Hypothalamus (tissue), 51 donors: ENCODE measurements at places on chromosomes 2 and 18.

GRCh38 chr2:130824492-130825061 is 12.1 kb upstream of the ARHGEF4 start:
- no peak for DNase-seq

GRCh38 chr2:141528990-141529389 is 601.8 kb downstream of the LRP1B start:
- DNase-seq = no peak

DNA sequence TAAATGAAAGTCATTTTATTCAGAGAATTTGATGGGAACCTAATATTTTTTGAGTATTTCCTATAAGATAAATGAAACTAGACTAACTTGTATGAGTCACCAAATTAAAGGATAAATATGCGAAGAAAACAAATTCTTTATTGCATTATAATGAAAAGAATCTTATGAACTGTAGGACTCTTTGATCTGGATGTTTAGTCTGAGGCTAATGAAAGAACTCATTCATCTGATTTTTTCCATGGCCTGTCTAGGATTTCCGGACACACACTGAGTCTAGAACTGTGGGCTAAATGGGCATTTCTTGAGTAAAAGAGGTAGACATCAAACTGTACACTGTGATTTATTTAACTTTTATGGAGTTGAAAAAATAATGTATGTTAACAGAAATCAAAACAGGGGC is 43.0 kb downstream of the ZNF519 start:
- DNase-seq = no peak

GRCh38 chr2:134665727-134666506 is 52.9 kb downstream of the TMEM163 start:
- no peak for DNase-seq

DNA sequence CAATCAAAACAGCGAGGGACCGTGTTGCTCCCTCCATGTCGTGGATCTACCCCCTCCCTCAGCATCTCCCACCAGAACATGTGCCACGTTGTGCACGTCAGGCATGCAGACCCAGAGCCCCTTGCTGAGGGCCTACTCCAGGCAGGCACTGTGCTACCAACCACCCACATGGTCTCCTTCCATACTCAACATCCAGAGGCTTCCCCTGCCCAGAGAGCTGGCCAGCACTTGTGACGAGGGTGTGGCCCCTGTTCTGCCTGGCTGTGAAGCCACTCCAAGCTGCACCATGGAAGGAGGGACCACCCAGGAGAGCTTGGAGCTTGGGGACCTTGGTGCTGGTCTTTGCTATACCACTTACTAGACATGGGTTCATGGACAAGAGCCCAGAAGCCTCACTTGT is 40.5 kb downstream of the REEP1 start:
- DNase-seq = no peak

GRCh38 chr2:63692002-63692606 is 103.3 kb downstream of the MDH1 start:
- DNase-seq = no peak

DNA sequence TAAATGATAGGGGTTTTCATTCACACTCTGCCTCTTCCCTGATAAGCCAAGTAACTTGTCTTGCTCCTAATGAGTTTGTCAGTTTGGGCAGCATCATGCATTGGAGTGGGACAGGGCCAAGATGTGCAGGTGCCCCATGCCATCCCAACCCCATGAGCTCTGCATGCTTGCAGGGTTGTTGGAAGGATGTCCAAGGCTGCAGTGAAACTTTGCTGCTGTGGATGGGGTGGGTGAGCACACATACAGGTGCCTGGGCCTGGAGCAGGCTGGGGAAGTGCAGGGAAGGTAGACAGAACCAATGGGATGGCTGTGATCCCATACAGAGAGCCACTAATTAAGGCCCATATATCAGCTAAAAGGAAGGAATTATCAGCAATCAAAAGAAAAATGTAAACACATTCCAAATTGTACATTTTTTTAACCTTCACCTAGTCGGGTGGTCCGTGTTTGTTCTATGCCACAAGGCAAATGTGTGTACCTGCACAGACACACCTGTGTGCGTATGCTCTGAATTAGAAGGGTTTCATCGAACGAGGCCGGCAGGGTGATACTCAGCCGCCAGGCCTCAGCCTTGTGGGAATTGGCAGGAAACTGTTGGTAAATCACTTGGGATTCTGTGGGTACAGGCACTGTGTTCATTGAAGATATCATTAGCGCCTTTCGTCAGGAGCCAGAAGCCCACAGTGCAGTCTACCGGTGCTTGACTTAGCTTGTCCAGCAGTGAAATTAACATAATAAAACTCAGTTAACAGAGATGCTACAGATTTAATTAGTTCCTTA is 342.9 kb downstream of the MYCN start:
- no peak for DNase-seq

- no peak for DNase-seq
Measured at GRCh38 chr2:202944816-202945215, 32.7 kb downstream of the CARF start.

GRCh38 chr2:199433204-199433832 is 24.4 kb downstream of the SATB2 start:
- DNase-seq = no peak

DNA sequence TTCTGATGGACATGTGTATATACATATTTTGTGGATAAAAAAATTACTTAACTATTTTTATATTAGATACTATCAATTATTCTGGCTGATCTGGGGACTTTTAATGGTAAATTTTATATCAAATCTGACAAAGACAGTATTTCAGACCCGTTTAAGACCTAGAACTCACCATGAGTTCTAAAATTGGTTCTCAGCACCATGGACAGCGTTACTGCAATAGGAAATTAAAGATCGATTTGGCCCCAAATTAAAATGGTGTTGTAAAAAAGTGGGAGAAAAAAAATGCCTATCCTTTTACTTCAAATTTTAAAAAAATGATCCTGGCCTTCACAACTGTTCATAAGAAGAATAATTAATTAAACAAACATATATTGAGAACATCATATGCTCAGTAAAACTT is 919 bp upstream of the SCN2A start:
- no peak for DNase-seq

DNA sequence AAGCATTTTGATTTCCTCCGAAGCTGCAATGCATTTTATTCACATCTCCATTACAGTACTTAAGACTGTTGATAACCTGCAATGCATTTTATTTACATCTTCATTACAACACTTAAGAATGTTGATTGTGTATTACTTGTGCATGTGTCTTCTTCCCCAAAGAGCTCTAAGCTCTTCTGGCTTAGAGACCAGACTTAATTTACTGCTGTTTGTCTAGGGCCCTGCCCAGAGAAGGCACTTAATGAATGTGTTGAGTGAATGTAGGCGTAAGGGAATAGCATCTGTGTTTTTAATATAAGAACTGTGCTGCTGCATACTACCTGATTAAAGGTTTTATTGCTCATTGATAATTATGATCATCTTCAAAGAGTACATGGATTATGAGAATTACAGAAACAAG is 295.6 kb downstream of the ZNF385B start:
- DNase-seq = no peak

GRCh38 chr18:32096946-32097345 is 5.3 kb downstream of the RNF138 start:
- DNase-seq = no peak

DNA sequence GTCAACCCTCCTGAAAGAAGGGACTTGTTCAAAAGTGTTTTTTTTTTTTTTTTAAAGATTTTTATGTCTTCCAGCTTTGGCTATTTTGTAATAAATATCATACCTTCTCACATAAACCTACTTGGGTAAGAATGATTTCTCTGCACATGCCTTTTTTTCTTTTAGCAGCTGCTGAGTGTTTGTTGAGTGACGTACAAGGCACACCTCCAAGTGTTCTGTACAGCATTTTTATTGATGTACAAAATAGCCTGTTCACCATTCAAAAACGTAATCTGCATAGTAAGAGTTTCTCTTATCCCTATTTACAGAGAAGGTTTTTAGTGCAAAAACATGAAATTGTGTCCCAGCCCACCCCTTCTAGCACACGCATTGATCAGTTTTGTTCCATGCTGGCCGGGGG is 77.6 kb downstream of the MEP1B start:
- DNase-seq = no peak

GRCh38 chr18:73043211-73043610 is 175.4 kb upstream of the NETO1 start:
- no peak for DNase-seq

- DNase-seq = no peak
Measured at GRCh38 chr2:30645081-30645744, 162.0 kb downstream of the CAPN13 start.

GRCh38 chr2:134512734-134513464 is 205.9 kb downstream of the TMEM163 start:
- no peak for DNase-seq

- DNase-seq = no peak
Measured at GRCh38 chr2:96550787-96551604, 14.4 kb downstream of the ARID5A start.

GRCh38 chr2:170381678-170382077 is 203.7 kb downstream of the MYO3B start:
- DNase-seq = no peak

GRCh38 chr2:120729406-120730399 is 6.0 kb upstream of the GLI2 start:
- no peak for DNase-seq

GRCh38 chr2:73503992-73504570 is 118.4 kb downstream of the ALMS1 start:
- no peak for DNase-seq

DNA sequence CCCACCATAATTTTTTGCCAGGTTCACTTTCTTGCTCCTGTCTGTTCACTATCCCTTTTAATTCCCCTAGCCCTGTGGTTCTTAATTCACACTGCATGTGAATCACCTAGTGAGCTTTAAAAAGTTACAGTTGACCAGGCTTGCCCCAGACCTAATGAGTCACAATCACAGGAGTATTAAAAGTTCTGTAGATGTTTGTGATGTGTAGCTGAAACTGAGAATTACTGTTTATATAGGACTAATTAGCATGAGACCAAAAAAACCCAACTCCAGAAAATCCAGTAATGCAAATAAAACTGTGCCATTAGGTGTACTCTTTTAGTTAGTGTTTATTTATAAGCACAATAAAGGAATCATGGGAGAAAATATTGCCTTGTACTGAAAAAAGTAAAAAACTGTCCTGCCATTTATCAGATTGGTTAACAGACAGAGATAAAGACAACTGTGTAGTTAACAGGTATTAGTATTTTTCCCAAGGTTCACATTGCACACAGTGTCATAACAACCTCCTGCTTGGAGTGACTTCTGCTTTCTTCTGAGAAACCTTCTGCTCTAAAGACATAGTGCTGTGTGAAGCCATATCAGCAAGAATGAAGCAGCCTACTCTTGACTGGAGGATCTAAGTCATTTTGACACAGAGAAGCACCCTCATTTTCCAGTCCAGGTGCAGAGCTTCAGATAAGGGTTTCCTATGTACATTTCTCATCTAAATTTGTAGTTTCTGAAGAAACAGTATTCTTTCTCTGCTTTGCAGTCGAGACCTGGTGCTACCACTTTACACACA is 39.0 kb downstream of the VAPA start:
- no peak for DNase-seq

- DNase-seq = no peak
Measured at GRCh38 chr2:126657636-126658318, 1.8 kb downstream of the GYPC start.

DNA sequence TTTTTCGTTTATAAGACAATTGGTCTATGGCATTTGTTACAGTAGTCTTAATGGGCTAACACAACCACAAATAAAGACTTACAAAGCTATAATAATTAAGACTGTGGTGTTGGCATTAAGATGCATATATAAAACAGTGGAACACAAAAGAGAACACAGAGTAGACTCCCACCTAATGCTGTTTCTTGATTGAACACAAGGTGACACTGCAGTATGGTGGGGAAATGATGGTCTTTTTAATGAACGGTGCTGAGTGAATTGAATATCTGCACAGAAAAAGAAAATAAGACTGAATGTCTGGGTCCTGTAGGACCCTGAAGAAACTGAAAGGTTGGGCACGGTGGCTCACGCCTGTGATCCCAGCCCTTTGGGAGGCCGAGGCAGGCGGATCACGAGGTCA is 1136.6 kb upstream of the NXPH2 start:
- no peak for DNase-seq

DNA sequence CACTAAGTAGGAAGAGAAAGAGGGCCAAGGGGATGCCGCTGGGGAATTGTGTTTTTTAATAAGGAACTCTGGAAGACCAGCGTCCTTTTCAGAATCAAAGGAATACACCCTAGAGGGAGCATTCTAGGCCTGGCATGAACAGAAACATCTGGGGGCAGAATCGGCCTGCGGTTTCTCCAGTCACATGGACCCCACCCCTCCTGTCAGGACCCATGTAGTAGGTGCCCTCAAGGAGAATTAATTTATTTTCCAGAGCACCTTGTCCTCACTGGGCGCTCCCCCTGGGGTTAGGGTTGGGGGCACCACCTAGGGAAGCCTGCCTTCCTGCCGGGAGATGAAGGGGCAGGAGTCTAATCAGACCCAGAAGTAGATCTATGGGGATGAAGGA is 44.2 kb downstream of the TMEM37 start:
- no peak for DNase-seq

GRCh38 chr2:200243441-200243840 is 63.1 kb upstream of the SPATS2L start:
- no peak for DNase-seq

DNA sequence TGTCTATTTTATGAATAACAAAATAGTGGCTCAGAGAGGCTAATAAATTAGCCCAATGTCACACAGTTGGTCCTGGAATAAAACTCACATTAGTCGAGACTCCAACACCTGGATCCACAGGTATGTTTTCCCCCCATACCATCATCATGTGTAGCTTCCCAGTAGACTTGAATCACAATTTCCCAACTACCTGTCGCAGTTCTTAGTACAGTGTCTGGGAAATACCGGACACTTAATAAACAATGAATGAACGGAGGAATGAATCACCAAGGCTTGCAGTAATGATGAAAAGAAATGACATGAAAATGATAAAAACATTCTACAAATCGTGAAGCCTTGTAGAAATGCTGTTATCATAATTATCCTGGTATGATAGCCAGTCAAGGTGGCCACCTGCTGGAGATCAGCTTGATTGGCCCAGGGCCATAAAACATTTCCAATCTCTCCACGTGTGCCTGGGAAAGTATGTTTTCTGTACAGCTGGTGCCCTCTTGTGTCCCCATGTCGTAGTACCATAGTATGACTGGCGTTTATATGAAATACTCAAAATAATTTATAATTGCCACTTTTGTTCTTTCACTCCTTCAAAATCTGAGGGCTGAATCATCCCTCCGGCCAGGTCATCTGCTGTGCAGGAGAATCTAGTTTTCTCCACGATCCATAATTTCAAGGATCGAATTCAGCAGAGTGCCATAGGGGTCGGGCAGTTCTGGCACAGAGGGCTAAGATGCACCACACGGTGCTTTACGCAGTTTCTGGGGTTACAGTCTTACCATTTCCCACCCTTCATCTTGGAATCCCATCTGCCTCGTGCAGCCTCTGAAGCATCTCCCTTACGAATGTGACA is 95.4 kb downstream of the LAMA1 start:
- no peak for DNase-seq

DNA sequence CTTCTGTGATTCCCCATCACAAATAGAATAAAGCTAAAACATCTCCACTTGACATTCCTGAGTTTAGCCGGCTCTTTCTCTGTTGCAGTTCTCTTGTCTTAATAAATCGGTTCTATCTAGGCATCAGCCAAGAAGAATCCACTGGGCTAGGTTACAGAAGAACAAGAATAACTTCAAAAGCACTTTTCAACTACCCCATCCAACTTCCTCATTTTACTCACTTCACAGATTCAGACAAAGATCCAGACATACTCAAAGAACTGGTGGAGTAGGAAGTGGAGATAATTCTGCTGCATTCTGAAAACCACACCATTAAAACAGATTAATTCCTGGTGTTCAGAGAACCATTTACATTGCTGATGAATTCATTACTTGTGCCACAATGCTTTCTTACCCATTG is 9.6 kb upstream of the ALPK2 start:
- no peak for DNase-seq
